Naive B cell (primary cell): ENCODE measurements at places on chromosomes 3 and 15. TPM values are rescaled to one million over a fixed set of nuclear protein-coding genes. Genes with fewer than 3 reads are reported as not detected.

The RAD18 gene
- polyA plus RNA-seq, result 20.9 TPM

The FGF12 gene
- polyA plus RNA-seq, result not detected

The GLDN gene
- not detected for polyA plus RNA-seq

The GPR87 gene
- not detected for polyA plus RNA-seq

The ADGRG7 gene
- polyA plus RNA-seq, result not detected

The KLHL18 gene
- 17.8 TPM for polyA plus RNA-seq

The C3orf70 gene
- polyA plus RNA-seq, result not detected

The DIPK2A gene
- polyA plus RNA-seq, result 28.1 TPM

The ADPGK gene
- 126 TPM for polyA plus RNA-seq

The ROBO2 gene
- not detected for polyA plus RNA-seq

The HOMER2 gene
- 9.3 TPM for polyA plus RNA-seq

The NR2E3 gene
- not detected for polyA plus RNA-seq

The WDR93 gene
- polyA plus RNA-seq, result not detected

The PCLAF gene
- 1.5 TPM for polyA plus RNA-seq

The P2RY13 gene
- 1.1 TPM for polyA plus RNA-seq

The ZNF385D gene
- polyA plus RNA-seq, result 0.88 TPM

The MEX3B gene
- not detected for polyA plus RNA-seq

The ZNF445 gene
- polyA plus RNA-seq, result not detected

The CCDC39 gene
- polyA plus RNA-seq, result not detected

The DLEC1 gene
- not detected for polyA plus RNA-seq

The DOCK3 gene
- polyA plus RNA-seq, result 0.04 TPM

The MAP6D1 gene
- polyA plus RNA-seq, result 0.78 TPM

The CPLX3 gene
- not detected for polyA plus RNA-seq

The RLBP1 gene
- not detected for polyA plus RNA-seq

The ST8SIA2 gene
- polyA plus RNA-seq, result not detected

The TMEM202 gene
- not detected for polyA plus RNA-seq

The THOC7 gene
- 113 TPM for polyA plus RNA-seq

The MKRN3 gene
- not detected for polyA plus RNA-seq

The TMEM40 gene
- 2.2 TPM for polyA plus RNA-seq

The FBXW12 gene
- not detected for polyA plus RNA-seq

The FBN1 gene
- not detected for polyA plus RNA-seq

The AGTR1 gene
- not detected for polyA plus RNA-seq

The OXSR1 gene
- polyA plus RNA-seq, result 7.8 TPM

The DUSP7 gene
- 0.11 TPM for polyA plus RNA-seq

The SIAH2 gene
- 80.5 TPM for polyA plus RNA-seq

The SEC62 gene
- 402 TPM for polyA plus RNA-seq

The MEIS2 gene
- polyA plus RNA-seq, result not detected

The PLCB2 gene
- polyA plus RNA-seq, result 22.6 TPM

The PLA2G4D gene
- polyA plus RNA-seq, result not detected

The CNTN4 gene
- not detected for polyA plus RNA-seq

The BFSP2 gene
- 1.8 TPM for polyA plus RNA-seq

The FBLN2 gene
- 14.0 TPM for polyA plus RNA-seq
